ENCODE measurements at places on chromosomes 12 and 14. TPM values are rescaled to one million over a fixed set of nuclear protein-coding genes. Genes with fewer than 3 reads are reported as not detected.

GRCh38 chr12:105581420-105581819 lies 250.9 kb downstream of the C12orf75 start:
- no peak for DNase-seq

- DNase-seq: no peak
Observed at GRCh38 chr14:71355324-71356201, 448.3 kb downstream of the PCNX1 start.

GRCh38 chr12:96193725-96194575 lies at the start of gene ELK3:
Gene ELK3, plus strand, starts transcription at chr12:96194375.
- peak; percentile 55 for DNase-seq

DNA sequence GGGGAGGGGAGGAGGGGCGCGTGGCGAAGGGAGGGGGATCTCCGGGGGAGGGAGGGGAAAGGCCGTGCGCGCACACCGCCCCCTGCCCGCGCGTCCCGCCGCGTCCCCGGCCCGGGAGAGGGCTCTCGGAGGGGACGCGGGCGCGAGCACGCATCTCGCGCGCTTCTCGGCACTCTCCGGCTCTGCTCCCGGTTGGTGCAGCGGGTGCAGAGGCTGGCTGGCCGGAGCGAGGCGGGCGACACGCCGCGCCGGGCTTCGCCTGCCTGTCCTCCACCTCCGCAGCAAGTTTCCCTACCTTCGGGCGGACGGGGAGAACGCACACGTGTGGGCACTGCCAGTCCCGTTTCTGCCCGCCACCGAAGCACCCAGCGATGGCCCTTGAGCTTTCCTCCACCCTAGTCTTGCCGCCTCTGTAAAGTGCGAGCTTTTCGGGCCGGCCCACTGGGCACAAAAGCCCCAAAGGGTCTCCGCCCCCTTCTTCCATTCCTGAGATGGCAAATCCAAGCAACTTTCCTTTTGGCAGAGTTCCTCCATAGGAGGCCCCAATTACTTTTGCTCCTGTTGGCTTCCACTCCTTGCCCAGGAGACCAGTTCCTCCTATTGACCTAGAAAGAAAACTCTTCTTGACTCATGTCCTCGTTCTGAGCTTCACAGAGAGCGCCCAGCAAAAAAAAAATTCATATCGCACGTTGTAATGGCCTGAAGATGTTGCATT lies 363 bp upstream of the CSAD start:
- peak; percentile 87 for DNase-seq

GRCh38 chr14:56738020-56738419 lies 72.3 kb downstream of the OTX2 start:
- no peak for DNase-seq

DNA sequence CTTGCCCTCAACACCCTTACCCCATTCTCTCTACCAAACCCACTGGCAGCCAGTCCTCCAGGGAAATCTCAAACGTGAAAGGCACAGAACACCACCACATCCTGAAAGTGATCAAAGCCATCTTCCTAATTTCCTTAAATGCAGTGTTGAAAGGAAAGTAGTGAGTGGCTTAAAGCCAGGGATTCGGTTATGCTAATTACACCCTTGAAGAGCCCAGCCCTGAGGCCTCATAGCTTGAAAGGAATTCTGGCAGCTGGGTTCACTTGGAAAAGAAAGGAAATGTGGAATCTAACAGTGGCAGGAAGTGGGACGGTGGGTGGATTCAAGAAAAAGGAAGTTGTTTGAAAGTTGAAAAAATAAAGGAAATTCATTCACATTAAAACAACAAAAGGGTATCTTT lies 73.0 kb upstream of the FICD start:
- DNase-seq: no peak

- DNase-seq: no peak
Observed at GRCh38 chr12:6998715-6999451, 19.4 kb downstream of the LPCAT3 start.

GRCh38 chr12:105740369-105740768 lies 398.4 kb downstream of the NUAK1 start:
- DNase-seq: no peak

GRCh38 chr12:52279422-52280318 lies 5.2 kb downstream of the KRT86 start:
- no peak for DNase-seq

- DNase-seq: no peak
Observed at GRCh38 chr12:90940872-90941499, 14.0 kb downstream of the CCER1 start.

DNA sequence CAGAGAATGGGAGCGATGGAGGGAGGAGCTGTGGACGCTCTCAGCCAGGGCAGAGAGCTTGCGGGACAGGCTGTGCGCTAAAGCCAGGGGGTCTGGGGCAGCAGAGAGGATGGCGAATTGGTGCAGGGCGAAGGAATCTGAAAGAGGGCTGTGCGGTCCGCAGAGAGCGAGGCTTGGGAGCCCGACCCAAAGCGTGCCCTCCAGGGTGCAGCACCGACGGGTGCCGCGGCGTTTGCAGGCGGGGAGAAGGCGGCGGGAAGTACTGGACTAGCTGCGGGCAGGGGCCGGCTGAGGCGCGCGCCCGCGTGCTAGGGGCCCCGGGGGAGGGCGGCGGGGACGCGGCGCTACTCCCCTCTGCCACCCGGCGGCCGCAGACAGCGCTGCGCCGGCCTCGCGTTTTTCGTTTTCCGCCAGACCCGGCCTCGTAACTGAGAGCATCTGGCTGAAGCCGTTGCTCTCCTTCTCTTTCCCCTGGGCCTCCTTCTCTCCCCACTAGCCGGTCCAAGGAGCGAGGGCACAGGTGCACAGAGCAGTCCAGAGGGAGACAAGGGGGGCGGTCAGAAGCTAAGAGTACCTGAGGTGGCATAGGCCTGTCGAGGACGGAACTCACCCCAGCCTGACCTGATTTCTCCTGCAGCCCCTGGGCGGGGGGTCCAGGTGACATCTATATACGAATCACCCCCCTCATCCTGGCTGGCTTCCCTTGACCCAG lies 24.9 kb downstream of the SLC6A12 start:
- peak; percentile 4 for DNase-seq

- no peak for DNase-seq
Observed at GRCh38 chr12:68222326-68222725, 3.3 kb downstream of the IL26 start.

- no peak for DNase-seq
Observed at GRCh38 chr12:65125975-65126374, 4.9 kb upstream of the WIF1 start.

DNA sequence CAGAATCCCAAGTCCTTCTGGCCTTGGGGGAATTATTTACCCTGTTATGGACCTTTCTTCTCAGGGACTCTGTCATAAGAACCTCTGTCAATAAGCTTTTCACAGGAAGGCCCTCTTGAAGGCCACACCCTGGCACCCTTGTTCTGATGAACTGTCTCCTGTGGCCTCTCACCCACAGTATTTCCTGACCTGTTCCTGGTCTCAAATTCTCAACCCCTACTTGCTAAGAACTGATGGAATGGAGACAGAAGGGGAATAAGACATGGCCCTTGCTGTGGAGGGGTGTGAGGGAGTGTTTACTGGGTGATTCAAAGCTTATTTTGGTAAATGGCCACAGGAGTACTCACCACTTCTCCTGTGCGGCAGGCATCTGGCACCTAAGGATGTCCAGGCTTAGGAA lies 1082.9 kb downstream of the BCL11B start:
- no peak for DNase-seq

- DNase-seq: no peak
Observed at GRCh38 chr12:107029081-107029480, 42.1 kb upstream of the MTERF2 start.

DNA sequence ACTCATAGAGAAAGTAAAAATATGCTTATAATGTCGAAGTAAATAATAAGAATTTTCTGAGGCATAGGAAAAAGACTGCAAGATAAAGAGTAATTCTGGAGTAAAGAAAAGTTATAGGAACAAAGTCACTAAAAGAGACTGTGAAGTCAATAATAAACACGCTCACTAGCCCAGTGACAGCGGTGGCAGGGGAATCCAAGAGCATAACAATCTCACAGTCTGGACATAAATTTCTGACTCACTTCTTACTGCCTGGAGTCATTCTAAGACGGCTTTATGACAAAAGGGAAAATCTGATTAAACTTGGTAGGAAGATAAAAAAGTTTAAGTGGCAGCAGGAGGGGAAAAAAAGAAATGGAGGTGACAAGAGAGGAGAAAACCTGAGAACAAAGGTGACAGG lies 56.4 kb upstream of the GRIP1 start:
- no peak for DNase-seq

DNA sequence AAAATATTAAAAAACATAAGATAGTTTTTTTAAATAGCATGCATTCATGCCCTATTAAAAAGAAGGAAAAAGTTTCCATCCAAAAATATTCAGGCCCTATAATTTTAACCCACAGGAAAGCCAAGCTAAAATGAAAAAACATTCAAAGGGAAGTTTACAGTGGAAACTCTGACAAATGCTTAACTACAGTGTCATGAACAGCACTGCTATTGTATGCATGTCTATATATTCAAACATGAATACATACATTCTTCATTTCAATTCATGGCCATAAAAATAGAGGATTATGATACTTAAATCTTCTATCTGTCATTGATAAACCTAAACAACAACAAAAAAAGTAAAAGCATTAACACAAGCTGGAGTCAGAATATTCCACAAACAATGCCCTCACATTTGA lies 67.4 kb downstream of the PPP2R5E start:
- DNase-seq: no peak

DNA sequence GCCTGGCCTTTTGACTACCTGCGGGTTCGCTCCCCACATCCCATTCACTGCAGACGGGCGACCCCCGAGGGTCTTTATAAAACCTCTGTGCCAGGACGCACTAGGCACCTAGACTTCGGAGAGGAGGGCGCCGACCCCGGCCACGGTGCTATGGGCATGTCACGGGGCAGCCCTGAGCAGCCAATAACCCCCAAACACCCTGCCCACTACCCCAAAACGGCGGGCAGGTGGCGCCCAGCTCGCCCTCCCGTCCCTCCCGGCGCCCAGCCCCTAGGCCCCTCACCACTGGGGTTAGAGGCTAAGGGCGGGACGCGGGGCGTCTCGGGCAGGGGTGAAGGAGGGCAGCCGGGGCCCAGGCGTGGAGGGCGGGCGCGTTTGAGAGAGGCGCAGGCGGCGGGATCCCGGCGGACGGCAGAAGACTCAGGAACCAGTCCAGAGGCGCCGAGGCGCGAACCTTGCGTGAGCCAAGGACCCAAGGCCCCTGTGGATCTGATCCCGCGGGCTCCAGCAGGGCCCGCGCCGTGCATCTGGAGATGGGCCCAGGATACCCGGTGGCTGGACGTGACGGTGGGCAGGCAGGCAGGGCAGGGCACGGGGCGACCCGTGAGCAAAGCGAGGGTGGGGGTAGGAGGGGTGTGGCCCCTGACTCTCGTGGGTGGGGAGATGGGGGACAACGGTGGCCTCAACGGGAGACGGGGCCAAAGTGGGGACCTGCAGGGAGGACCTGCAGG lies 11.1 kb downstream of the KRT85 start:
- no peak for DNase-seq

GRCh38 chr14:68522510-68523325 lies 270.1 kb downstream of the ZFP36L1 start:
- no peak for DNase-seq

GRCh38 chr12:113230315-113231234 lies 9.3 kb downstream of the TPCN1 start:
- no peak for DNase-seq

MYH7 gene
- not detected for total RNA-seq

OAS3 gene
- 12.5 TPM for total RNA-seq

DYNLL1 gene
- total RNA-seq: 288 TPM

GSG1 gene
- total RNA-seq: not detected

SMCO2 gene
- total RNA-seq: not detected

SERPINA3 gene
- total RNA-seq: not detected

MANSC4 gene
- total RNA-seq: not detected

DIO2 gene
- total RNA-seq: not detected

OR4K14 gene
- total RNA-seq: not detected

Data from CD8-positive, alpha-beta memory T cell (primary cell).